Activated naive CD4-positive, alpha-beta T cell treated with anti-CD3 and anti-CD28 coated beads for 36 hours (primary cell): ENCODE measurements at places on chromosomes 2 and 18. TPM values are rescaled to one million over a fixed set of nuclear protein-coding genes. Genes with fewer than 3 reads are reported as not detected.

- DNase-seq: peak; percentile 31
These were observed 61.2 kb upstream of the CUL3 start for GRCh38 chr2:224646242-224646846.

GRCh38 chr2:96767135-96767871, 6.6 kb downstream of the CNNM4 start:
- no peak for DNase-seq

- DNase-seq: no peak
These were observed 28.3 kb upstream of the MRO start for GRCh38 chr18:50848061-50848551.

- no peak for DNase-seq
These were observed 339.9 kb upstream of the NCKAP5 start for GRCh38 chr2:133908171-133908570.

GRCh38 chr18:74582642-74583041, 15.0 kb upstream of the ZNF407 start:
- no peak for DNase-seq

GRCh38 chr2:227082286-227082685, 81.7 kb downstream of the COL4A4 start:
- DNase-seq: no peak

DNA sequence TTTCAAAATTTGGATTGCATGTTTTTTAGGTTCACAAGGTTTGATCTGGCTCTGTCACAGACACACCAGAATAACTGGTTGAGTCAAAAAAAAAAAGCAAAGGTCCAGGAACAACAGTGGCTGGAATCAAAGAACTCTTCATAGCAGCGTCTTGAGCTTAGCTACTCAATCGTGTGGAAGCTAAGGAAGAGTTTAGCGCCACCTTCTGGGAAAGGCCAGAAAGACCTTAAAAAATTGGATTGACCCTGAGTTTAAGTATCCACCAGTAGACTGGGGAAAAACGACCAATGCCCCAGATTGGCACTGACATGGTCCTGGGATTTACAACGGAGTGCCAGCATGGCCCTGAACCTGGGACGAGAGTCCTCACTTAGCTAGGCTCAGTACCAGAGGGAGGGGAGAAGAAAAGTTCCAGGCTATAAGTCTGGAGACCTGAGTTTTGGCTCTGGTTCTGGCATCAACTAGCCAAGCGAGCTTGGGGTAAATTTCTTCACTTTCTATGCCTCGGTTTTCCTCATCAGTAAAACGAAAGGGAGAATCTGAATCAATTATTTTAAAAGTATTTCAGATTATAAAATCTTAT, 71.1 kb upstream of the TFCP2L1 start:
- DNase-seq: peak; percentile 49

The SPP2 gene
- total RNA-seq: not detected
